Left lobe of liver (tissue), 2 donors: ENCODE measurements at places on chromosomes 3 and 15. TPM values are rescaled to one million over a fixed set of nuclear protein-coding genes. Genes with fewer than 3 reads are reported as not detected.

DNA sequence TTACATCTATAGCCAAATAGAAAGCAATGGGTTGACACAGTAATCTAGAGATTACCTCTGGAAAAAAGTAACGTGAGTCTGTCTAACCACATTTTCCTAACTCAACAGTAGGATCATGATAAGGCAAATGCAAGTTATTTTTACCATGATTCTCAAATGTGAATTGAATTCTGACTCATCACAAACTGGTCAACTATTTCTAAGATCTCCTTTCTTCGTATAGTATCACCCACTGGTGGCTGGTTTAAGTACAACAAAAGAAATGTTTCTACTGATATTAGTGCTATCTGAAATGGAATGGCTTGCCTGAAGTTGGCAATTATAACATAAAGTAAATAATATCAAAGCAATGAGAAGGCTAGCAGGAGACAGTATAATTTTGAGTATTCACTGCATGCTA, 102.2 kb downstream of the ABI3BP start:
- DNase-seq: no peak

CPN2 gene
- 159 TPM for total RNA-seq

PCCB gene
- 122 TPM for total RNA-seq

TMEM207 gene
- total RNA-seq: not detected

PARP15 gene
- 1.0 TPM for total RNA-seq
